Occipital lobe (tissue), 3 donors: ENCODE measurements at places on chromosomes 4 and X.

DNA sequence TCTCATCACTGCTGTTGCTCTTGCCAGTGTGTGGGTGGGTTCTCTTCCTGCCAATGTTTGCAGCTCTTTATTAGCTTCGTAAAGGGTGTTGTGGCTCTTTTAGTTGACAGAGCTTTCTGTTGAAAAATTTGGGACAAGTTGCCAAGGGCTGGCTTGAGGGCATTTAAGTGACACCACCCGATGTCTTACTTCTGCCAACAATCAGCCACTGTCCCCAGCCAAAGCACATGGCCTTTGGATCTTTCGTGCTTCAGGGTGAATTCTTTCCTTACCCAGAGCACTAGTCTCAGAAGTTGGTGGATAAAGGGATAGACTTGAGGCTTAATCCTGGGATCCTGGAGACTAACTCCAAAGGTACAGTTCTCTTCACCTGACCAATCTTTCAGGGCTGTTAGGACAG, 113.6 kb downstream of the SOX3 start:
- no peak for DNase-seq

DNA sequence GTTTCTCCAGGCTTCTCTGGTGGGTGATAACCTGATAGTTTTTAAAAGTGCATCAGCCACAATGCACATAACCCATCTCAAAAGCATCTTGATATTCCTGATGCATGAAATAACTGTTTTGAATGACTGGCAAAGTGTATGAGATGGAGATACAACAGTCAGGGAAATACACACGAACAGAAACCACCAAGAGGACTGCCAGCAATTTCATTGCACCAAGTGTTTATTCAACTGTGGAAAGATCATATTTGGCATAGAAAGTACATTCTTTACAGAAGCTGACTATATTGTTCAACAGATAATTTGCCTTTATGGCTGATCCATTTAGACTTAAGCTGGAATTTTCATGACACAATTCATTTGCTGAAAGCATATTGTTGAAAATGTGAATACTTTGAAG, 139.5 kb downstream of the SLIT2 start:
- DNase-seq = no peak

GRCh38 chrX:74814681-74815080, 110.6 kb downstream of the NEXMIF start:
- DNase-seq = no peak

GRCh38 chr4:6658597-6659075, 18.2 kb downstream of the MRFAP1 start:
- no peak for DNase-seq

DNA sequence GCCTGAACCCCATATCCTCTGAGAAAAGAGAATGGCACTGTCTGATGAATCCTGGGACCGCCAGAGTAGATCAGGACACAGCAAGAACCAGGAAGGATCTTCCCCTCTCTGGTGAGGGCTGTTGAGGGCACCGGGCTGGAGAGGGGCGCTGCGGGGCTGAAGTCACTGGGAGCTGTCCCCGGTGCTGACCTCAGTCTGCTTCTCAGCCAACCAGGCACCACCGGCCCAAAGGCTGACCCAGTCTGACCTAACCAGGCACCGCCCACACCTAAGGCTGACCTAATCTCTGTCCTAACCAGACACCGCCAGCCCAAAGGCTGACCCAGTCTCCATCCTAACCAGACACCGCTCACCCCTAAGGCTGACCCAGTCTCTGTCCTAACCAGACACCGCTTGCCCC, 82.8 kb downstream of the CPZ start:
- DNase-seq = no peak

GRCh38 chr4:35970366-35970960, 273.9 kb downstream of the ARAP2 start:
- DNase-seq = no peak

DNA sequence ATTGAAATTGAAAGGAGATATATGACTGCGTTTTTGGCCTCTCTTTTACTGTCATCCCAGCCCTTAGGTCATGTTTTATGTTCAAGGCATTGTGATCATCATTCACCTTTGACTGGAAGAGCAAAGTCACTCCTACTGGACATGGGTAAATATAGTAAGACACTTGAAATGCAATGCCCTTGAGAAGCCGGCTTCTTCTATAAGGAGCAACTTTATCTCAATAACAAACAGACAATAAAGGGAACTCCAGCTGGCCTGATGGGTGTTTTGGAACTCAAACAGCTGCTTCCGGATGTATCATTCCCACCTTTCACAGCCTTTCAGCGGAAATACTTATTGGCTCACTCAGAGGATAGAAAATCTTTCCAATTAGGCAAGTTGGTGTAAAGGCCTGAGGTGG, 65.1 kb upstream of the C4orf54 start:
- DNase-seq = no peak

DNA sequence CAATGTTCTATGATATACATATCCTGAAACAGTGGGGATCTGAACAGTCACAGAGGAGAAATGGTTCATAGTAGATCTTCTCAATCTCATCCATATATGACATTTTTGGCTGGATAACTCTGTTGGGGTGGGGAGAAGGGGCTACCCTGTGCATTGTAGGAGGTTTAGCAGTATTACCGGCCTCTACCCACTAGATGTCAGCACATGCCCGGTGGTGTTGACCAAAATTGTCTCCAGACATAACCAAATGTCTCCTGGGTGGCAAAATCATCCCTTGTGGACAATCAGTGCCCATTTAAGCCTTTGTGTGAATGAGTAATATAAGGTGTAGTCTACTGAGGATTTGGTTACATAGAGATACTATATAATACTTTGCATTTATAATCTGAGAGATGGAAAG, 89.9 kb downstream of the PLS3 start:
- DNase-seq = no peak
